ENCODE measurements at places on chromosomes 7 and 10.
A peak's percentile ranks its signal among the peaks of the same experiment; 100 is the strongest.

DNA sequence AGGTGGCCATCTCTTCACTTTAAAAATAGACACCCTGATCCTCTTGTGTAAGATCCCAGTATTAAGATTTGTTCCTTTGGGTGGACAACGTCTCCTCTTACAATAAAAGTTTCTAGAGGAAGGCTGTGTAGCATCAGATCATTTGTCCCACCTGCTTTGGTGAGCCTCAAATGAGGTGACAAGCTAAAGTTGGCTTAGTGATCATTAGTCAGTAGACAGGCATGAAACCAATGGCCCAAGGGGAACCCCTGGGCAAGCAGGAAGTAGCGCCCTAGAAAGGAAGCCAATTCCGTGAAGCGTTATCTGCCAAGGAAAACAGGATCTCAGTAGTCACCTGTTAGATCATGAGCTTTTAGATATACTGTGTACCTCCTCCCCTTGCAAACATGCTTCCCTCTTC lies 66.8 kb downstream of the PCGF5 start:
- no peak for DNase-seq

DNA sequence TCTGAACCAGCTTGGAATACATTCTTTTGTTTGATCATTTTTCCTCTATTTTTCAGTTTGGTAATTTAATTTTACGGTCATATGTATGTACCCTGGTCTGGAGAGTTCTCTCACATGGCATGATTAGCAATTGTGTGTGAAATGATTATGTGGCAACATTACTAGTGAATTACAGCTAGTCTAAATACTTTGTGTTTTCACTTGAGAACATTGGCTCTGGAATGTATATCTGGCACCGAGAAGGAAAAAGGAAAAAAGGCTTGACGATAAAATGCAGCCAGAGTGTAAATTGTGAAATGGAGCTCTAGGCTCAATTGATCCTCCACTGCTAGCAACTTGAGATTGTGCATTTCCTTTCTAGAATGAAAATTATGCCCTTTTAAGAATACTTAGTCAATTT lies 397.2 kb downstream of the EXOC4 start:
- no peak for DNase-seq

DNA sequence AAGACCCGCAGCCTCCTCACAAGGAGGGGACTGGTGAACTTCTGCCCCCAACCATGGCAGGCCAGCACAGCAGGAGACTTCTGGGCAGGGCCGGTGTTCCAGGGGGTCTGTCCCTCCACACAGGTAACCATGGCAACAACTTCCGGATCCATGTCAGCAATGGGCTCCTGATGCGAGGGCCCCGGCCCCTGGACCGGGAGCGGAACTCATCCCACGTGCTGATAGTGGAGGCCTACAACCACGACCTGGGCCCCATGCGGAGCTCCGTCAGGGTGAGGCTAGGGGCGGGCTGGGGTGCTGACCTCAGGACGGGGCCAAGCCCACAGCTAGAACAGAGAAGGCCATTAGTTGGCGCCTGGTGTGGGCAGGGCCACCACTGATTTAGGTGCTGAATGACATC lies 5.7 kb upstream of the C10orf105 start:
- DNase-seq, result no peak

- DNase-seq, result no peak
Measured at GRCh38 chr7:35658606-35659201, 36.2 kb downstream of the HERPUD2 start.

DNA sequence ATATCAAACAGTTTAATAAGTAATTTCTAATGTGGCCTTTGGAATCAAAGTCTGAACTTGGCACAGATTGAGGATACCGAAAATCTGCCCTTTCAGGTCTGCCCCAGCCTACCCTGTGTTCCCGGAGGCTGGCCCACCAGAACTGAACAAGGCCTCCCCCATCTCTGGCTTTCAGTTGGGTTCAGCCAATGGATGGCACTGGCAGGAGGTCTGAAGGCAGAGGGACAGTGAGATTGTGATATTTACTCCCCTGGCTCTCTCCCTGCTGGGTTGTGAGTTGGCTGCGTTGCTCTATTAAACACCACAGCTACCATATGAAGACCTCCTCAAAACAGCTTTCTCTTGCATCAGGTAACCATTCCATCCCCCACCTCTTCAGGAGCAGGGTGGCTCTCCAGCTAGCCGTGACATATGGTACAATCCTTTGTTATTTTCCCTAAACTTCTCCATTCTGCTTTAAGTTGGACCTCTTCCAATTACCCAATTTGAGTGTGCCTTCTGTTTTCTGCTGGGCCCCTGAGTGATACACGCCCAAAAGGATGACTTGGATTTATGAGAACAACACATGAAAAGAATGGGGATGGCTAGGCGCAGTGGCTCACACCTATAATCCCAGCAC lies 28.1 kb downstream of the DNMBP start:
- no peak for DNase-seq

GRCh38 chr7:23628370-23628769 lies 31.2 kb downstream of the CCDC126 start:
- DNase-seq, result no peak

GRCh38 chr10:58842860-58843376 lies 330.2 kb downstream of the BICC1 start:
- no peak for DNase-seq

DNA sequence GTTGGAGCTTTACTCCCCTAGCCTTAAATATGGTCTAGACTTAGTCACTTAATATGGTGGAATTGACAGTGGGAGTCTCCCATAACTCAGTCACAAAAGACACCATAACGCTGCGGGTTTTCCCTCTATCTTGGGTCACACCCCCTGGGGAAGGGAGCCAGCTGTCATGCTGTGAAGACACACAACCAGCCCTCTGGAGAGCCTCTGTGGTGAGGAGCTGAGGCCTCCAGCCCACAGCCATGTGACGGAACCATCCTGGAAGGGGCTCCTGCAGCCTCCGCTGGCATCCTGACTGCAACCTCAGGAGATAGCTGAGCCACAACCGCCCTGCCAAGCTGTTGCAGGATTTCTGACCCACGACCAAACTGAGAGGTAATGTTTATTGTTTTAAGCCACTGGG lies 37.9 kb downstream of the PAXIP1 start:
- no peak for DNase-seq

DNA sequence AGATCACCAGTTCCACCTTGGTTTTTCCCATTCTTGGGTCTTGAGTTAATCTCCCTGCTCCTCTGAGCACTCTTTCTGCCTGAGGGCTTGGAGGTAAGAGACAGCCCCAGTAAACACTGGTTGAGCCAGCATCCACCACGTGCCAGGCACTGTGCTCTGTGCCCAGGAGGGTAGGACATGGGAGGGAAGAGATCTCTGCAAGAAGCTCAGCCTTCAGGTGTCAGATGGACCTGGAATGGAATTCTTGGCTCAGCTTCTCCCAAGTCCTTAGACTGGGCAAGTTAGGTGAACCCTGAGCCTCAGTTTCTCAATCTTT lies 2.5 kb downstream of the ZYX start:
- no peak for DNase-seq

DNA sequence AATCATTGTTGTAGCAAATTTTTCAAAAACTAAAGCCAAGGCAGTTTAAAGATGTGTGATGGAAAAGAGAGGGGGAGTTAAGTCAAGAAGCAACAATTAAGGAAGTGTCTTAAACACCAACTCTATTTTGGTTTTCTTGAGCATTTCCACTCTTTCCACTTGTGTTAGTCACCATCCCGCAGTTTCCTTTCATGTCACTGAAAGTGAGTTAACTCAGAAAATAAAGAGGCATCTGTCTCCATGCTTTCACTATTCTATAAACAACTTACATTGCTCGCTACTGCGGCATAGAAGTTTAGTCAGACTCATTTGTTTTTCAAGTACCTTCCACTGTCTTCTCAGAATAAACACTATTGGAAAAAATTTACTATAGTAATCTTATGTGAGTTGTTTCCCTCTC lies 284.9 kb upstream of the SEMA3D start:
- peak; percentile 43 for DNase-seq
